H54 (cell line): ENCODE measurements at places on chromosomes 2 and 18.

- DNase-seq = peak; percentile 15
These were observed 297.1 kb downstream of the ARHGAP15 start for GRCh38 chr2:143426296-143426695.

DNA sequence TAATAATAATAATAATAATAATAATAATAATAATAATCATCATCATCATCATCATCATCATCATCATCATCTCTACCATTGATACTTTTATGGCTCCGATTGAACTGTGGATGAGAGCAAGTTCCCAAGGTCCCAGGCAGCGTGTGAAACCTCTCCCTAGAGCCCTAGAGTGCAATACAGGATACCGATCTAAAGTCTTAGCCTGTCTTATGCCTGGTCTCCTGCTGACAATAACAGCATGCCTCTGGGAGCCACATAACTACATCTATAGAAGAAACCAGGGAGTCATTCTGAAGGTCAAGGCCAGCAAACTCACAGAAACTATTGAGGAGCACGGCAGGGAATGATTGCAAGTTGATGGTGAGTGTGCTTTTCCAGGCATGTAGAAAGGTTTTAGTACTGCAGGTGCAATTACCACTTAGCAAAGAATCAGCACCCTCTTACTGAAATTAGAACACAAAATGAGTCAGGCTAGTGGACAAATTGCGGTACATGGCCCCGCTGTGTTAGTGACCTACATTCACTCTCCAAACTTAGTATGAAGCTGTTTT lies 457.2 kb upstream of the CDH20 start:
- no peak for DNase-seq

- DNase-seq = no peak
These were observed 409.2 kb upstream of the HS6ST1 start for GRCh38 chr2:128727914-128728313.

DNA sequence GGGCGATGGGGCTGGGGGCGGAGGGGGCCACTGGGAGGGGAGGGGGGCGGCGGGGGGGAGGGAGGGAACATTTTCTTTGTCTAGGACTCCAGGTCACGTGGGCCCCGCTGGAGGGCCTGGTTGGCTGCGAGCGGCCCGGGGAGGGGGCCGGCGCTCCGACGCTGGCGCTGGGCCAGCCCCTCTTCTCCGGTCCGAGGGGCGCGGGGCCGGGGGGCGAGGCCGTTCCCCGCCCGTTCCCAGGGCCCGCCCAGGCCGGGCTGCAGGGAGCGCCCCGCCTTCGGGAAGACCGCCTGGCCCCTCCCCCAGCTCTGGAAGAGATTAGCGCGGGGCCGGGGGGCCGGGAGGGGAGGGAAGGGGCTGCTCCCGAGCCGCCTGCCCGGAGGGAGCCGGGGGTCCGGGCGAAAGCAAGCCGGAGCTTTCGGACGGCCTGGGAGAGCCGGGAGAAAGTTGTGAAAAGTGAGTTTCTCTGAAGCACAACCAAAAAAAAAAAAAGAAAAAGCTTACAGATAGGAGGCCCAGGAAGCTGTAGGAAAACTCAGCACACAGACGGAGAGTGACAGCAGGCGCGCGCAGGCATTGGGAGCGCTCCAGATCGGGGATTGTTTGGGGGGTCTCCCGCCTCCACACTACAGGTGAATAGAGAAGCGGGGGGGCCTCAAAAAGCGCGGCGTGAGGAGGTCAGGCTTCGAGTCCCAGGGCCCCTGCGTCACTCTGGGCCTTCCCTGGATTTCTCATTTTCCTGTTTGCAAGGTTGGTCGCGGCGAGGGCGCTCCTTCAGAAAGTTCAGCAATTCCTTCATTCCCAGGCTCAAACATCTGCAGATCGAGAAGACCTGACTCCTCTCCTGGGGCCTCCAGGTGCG lies 84.1 kb upstream of the POMC start:
- DNase-seq = no peak

GRCh38 chr2:241540771-241541561 lies 17.6 kb upstream of the BOK start:
- peak; percentile 62 for DNase-seq

DNA sequence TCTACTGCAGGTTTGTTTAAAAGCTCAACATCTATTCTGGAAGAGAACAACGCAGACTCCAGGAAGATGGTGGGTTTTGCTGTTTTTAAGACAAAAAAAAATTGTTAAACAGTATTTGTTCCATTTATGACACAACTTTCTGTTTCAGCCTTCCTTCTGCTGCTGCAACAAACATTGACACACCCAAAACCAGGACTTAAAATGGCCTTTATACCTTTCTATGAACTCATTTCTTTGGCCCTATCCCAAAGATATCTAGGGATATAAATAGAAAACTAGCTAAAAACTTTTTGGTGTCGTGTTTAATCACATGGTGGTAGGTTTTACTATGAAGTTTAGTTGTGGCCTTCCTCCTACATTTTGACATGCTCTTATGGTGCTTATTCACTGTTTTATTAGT lies 964 bp upstream of the GALNT3 start:
- no peak for DNase-seq

DNA sequence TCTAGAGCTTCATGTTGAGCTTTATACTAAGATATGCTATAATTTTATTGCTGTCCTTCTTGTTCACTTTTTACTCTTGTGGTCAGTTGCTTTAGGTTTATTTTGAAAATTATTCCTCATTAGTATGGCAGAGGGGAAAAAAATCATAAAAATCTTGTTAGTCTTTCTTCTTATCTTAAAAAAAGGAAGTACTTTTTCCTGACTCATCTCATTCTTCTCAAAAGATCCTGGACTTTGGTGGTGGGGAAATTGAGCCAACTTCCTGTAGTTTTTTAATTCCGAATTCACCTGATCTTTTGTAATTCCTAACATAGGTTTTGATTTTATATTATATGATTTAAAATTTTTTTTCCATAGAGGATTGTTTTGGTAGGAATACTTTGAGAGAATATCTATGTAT lies 3.8 kb downstream of the SLC4A1AP start:
- no peak for DNase-seq

DNA sequence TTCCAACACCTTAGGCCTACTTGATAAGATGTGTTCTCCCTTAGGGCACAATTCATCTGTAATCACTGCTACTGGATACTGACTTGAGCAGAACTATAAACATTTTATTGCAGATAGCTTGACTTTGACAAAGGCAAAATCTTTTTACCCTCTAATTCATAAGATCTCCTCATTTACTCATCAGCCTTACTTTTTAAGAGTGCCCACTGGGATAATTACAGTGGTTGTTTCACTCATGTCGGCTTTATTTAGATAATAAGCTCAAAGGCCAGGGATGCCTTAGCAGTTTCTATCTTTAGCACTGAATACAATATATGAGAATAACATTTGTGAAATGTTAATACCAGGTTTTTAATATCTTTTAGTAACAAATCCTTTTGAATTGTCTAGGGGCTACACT lies 144.0 kb downstream of the DLGAP1 start:
- DNase-seq = no peak

DNA sequence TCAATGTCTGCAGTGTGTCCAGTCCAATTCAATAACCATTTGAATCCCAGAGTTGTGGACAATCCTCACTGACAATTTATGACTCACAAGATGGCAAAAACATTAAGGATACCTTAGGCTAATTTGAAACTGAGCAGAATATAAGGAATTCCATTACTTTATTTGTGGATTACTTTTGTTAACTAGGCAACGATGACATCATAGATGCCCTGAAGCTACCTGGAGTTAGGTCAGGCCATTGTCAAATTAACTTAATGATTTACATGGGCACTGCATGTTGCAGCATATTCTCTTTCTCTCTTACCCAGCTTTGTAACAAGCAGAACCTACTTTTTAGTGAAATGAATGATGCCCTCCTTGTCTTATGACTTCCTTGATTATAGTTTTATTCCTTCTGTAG lies 100.0 kb upstream of the CDCA7 start:
- no peak for DNase-seq

DNA sequence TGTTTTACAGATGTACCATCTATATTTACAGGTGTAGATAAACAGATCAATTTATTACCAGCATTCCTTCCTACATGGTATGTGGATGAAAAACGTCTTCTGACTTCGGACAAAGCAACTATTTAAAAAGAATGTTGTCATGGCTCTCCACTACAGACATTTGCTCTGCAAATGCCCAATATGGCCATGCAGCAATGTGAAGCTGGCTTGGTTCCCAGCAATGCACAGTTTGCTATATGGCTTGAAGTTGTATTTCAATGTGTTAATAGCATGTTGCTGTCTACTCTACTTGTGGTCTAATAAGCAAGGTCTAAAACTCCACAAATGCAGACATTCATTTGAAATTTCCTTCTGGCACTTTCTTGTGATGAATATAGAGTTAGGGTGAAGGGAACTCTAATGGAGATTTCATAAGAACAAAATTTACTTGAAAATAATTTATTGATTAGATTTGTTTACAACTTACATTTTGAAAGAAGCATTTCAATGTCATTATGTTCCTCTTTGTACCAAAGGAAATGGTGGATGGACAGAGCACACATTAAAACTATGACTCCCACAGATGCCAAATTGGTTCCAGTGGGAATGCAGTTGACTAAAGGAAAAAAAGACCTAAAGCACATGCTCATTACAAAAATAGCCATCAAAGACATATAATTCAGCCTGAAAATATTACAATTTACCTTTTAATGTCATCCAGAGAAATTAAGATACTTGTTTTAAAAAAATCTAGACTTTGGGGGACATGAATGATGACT lies 234.0 kb downstream of the DYM start:
- DNase-seq = no peak
